Effector CD4-positive, alpha-beta T cell (primary cell): ENCODE measurements at places on chromosomes 1 and 21.
A peak's percentile ranks its signal among the peaks of the same experiment; 100 is the strongest.

DNA sequence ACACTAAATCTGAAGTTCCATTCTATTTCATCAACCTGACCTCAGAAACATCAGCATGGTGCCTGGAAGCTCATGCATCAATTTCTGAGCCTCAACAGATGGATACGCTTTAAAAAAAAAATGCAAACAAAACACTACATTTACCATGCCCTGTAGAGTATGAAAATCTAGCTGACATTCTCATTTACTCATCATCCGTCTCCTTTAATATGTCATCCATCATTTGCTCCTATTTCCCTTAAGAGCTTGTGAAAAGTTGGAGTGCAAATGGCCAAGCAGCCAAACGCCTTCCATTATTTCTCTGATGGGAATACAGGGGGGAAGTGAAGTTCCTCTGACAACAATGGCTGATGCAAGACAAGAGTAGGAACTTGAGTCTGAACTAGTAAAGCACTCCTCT, 295.0 kb downstream of the TGFB2 start:
- no peak for DNase-seq

DNA sequence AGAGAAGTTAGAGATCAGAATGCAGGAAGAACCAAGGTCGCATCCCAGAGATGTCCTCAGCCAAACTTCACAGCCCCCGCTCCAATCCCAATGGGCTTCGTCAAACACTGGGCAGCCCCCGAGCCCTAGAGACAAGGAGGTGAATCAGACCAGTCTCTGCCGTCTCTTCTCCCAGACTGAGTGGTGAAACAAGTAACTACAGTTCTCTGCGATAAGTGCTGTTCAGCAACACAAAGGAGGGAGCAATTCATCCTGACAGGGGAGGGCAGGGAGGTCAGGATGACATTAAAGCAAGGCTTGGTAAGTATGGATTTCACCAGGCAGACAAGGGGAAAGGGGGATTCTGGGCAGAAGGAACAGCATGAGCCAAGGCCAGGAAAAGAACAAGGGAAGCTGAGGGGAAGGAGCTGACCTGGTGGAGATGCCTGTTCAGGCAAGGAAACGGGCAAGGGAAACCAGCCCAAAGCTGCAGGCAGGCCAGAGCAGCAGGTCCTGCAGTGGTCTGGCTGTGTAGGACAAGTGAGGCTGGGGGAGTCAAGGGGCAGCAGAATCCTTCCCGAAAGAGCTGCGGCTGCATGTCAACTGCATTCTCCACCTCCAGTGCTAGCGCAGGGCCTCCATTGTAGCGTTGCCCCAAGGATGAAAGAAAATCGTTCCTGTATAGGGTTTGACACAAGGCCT, 13.6 kb upstream of the ERI3 start:
- DNase-seq, result no peak

DNA sequence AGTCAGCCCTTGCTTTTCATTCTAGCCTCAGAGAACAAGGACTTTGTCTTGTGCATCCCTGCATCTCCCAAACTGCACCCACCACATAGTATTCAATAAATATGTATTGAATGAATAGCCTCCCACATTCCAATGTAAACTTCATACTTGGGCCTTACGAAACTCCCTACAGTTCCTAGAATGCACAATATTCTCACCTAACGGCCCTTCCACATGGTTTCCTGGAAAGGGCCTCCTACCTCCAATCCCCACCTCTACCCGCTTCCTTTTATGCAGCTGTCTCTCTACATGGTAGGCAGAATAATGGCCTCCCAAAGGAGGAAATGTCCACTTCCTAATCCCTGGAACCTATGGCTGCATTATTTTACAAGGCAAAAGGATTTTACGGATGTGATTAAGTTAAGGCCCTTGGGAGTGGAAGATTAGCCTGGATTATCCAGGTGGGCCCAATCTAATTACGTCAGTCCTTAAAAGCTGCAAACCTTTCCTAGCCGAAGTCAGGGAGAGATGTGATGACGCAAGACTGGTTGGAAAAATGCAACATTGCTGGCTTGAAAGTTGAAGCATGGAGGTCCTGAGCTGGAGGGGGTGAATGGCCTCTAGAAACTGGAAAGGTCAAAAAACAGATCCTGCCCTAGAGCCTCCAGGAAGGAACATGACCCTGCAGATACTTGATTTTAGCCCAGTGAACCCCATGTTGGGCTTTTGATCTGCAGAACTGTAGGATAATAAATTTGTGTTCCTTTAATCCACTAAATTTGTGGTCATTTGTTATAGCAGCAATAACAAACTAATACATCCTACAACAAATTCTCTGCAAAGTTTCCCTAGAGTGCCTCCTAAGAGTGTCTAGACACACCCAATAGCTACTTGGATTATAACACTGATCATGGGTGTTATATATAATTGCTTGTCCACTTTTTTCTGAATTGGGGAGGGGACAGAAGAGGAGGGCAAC, 5.2 kb upstream of the PIK3C2B start:
- DNase-seq, result no peak

DNA sequence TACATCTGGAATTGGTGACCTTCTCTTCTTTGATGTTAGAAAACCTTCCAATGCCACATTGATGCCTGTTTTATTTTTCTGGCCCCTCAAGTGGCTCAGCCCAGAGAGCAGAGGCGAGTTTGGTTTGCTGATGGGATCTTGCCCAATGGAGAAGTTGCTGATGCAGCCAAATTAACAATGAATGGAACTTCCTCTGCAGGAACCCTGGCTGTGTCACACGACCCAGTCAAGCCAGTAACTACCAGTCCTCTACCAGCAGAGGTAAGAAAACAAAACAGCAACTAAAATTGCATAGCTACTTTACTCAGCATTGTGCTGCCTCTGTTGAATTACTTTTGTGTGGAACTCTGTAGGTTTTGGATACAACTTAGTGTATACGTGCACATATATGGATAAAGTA, 97.6 kb downstream of the CC2D1B start:
- DNase-seq, result no peak

DNA sequence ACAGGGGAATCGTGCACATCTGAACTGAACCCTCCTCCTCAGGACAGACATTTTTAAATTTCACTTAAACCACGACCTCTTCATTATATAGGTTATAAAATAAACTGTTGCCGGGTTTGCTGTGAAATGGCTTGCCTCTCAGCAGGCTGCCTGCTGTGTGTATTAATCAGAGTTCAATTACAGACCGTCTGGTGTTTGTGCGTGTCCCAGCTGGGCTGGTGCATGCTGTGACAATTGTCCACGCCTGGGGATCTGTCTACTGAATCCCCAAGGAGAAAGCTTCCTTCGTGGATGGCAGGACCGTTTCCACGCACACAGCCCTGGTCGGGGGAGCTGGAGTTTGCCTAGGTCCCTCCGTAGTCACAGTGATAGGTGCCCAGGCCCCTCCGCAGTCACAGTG, 13.4 kb upstream of the AGPAT3 start:
- no peak for DNase-seq

DNA sequence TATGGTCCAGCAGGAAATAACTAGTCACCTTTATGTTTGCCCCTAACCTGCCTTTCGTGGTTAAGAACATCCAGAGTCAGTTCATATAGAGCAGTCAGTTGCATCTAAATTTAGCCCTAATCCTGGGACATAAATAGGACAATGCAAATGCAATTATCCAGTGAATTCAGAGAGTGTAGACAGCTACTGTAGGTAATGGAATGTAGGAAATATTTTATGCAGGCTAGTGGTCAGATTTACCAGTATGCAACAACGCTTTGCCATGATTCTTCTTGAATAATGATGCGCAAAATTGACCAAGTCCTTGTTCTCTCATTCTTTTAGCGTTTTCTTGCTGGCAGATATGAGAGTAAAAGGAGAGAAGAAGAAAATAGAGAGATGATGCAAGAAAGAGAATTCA, 165.4 kb downstream of the LMX1A start:
- no peak for DNase-seq

DNA sequence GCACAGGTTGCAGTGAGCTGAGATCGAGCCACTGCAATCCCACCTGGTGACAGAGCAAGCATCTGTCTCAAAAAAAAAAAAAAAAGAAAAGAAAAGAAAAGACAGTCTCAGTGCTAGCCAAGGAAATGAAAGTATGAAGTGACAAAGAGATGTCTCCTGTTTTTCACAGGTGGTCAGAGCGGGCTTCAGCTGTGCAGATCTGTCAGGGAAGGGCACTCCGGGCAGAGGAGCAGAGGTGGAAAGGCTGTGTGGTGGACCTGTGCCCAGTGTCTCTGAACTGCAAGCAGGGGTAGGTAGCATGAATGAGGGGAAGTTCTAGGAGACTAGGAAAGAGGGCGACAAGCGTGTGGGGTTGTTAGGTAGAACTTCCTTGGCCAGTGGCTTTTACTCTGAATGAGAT, 67.5 kb downstream of the CD247 start:
- no peak for DNase-seq

DNA sequence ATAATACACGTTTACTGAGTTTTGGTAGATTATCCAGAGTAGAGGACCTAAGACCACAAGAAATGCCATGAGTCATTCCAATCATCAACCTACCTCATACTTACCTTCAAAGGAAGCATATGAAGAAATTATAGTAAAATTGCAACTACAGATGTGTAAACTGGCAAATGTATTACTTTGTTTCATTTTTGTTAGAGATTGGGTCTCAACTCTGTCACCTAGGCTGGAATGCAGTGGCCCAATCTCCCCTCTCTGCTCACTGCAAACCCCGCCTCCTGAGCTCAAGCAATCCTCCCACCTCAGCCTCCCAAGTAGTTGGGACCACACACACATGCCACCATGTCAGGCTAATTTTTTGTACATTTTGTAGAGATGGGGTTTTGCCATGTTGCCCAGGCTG, 5.2 kb downstream of the TMCO1 start:
- DNase-seq, result no peak

DNA sequence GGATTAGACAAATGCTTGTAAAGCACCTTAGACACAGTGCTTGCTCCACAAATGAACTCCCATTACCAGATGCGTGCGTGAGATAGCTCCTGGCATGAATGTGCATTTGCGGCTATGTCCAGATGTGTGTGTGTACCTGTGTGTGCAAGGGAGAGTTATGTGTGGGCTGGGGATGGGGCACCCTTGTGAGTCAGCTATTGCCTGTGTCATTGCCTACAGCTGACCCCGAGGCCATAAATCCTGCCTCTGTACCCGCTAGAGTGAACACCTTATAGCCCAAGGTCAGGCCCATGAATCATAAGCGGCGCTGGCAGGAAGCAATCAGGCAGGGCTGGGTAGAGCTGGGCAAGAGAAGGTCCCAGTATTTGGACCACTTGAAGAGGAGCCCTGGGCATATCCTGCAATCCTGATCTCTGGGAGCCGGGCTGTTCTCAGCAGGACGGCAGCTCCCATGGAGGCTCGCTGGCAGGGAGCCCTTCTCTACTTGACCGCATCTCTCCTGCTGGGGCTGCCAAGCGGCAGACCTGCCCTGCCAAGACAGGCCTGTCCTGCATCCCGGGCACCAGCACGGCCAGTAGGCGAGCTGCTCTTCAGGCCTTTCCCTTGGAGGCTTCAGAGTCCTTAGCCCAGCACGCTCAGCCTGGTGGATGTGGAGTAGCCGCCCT, 86.4 kb downstream of the TMEM53 start:
- DNase-seq, result no peak

GRCh38 chr1:5466487-5466886, 525.7 kb downstream of the NPHP4 start:
- DNase-seq, result no peak

DNA sequence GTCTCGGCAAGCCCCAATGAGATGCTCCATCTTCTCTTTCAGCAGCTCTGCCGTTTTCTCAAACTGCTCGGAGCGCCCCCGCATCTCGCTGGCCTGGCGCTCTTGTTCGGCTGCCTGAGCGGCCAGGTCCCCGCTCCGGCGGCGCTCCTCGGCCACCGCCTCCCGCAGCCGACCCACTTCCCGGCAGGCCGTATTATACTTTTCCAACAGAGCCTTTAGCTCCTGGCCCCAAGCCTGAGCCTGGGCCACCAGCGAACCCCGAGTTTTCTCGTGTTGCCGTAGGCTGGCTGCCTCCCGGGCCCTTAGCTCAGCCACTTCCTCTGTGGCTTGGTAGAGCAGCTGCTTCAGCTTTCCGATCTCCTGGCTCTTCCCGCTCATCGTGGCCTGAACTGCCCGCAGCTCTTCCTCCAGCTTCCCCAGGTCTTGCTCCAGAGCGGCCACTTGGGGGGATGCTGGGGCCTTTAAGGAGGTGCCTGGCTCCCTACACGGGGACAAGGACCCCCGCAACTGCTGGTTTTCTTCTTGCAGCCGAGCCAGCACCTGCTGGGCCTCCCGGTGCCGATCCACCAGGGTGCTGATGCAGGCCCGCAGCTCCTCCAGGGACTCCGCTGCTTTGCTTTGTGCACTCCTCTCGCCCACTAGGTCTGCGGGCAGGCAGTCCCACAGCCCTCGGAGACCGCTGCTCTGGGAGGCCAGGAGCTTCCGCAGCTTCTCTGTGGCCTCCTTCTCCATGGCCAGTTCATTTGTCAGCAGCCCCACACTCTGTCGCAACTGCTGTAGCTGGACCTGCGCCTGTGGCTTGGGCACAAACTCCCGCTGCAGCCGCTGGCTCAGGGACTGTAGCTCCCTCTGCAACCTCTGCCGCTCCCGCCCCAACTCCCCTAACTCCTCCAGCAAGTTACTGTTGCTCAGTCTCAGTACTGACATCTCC, 13.4 kb upstream of the PIAS3 start:
- DNase-seq, result peak; percentile 11

- no peak for DNase-seq
Measured at GRCh38 chr1:110475362-110476027, 24.5 kb downstream of the PROK1 start.

DNA sequence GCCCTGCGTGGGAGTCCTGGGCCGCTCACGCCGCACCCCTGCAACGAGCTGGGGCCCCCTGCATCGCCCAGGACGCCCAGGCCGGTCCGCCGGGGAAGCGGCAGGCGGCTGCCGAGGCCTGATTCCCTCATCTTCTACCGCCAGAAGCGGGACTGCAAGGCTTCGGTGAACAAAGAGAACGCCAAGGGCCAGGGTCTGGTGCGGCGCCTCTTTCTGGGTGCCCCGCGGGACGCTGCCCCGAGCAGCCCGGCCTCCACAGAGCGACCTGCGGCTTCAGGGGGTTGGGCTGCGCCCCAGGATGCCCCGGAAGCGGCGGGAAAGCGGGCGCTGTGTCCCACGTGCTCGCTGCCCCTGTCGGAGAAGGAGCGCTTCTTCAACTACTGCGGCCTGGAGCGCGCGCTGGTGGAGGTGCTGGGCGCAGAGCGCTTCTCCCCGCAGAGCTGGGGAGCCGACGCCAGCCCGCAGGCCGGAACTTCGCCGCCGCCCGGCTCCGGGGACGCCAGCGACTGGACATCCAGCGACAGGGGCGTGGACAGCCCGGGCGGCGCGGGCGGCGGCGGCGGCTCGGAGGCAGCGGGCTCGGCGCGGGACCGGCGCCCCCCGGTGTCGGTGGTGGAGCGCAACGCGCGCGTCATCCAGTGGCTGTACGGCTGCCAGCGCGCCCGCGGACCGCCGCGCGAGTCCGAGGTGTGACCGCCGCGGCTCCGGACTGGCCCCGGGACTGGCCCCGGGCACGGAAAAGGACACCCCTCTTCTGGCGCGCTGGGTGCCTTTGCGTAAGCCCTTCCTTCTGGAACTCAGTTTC, 2.7 kb downstream of the FAM110D start:
- DNase-seq, result no peak

- no peak for DNase-seq
Measured at GRCh38 chr1:210298296-210298695, 30.4 kb upstream of the HHAT start.

GRCh38 chr1:236938760-236939159, 65.5 kb downstream of the MT1HL1 start:
- DNase-seq, result no peak
